ENCODE measurements at places on chromosomes 12 and 14.

- no peak for DNase-seq
Observed at GRCh38 chr12:28961948-28962384, 187.1 kb upstream of the FAR2 start.

GRCh38 chr12:50615907-50616296 lies 111.1 kb downstream of the DIP2B start:
- DNase-seq, result no peak

DNA sequence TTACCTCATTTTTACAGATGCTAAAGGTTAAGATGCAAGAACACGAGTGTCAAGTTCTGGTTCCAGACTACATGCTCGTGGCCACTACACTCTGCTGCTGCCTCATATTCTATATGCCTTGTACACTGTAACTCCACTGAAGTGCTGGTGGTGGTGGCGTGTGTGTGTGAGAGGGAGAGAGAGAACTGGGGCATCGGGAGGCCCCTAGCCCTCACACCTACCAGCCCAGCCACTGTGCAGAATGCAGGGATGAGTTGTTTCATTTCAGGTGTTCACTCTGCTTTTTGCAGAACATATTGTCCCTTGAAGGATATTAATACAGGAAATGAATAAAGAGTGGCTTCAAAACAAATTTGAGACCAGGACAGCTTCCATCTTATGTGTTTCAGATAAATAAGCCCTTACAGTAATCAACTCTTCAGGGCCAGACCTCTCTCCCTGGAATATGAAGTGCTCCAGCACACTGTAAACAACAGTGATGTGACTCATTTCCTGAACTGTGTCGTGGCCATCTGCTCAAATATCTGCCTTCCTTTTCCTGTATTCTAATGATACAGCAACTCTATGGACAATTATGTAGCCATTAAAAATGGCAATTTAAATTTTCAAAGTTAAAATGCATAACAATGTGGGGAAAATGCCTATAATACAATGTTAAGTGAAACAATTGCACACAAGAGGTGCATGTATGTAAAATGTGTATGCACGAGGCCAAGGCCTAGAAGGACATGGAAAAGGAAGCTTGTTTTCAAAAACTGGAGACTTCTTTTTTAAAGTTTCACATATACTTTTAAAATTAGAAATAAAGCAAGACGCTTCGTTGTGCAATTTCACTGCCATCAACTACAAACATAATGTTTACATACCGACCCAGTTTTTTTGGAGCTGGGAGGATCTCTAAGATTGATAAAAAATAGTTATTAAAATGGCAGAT lies 215.4 kb downstream of the PELI2 start:
- no peak for DNase-seq

GRCh38 chr12:124543052-124543589 lies 24.3 kb downstream of the NCOR2 start:
- no peak for DNase-seq

GRCh38 chr14:27929797-27930347 lies 836.7 kb upstream of the FOXG1 start:
- DNase-seq, result no peak

DNA sequence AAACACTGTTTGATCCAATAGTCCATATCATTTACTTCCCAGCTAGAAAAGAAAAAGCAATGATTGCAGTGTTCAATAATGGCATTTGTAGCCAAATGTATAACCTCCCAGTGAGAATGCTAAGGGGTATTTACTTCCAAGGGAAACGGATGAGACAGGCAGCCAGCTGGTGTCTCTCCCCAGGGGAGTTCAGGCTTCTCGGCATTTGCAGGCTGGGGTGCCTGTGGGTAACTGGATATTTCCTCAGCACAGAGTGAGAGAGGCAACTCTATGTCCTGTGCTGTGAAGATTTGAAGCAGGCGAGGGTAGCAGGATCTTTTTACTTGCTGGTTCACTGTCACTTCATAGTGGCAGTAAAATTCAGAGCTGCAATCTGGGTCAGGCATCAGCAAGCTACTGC lies 1455.6 kb upstream of the TMEM132C start:
- no peak for DNase-seq

- no peak for DNase-seq
Observed at GRCh38 chr12:4556735-4557530, 5.1 kb upstream of the DYRK4 start.

DNA sequence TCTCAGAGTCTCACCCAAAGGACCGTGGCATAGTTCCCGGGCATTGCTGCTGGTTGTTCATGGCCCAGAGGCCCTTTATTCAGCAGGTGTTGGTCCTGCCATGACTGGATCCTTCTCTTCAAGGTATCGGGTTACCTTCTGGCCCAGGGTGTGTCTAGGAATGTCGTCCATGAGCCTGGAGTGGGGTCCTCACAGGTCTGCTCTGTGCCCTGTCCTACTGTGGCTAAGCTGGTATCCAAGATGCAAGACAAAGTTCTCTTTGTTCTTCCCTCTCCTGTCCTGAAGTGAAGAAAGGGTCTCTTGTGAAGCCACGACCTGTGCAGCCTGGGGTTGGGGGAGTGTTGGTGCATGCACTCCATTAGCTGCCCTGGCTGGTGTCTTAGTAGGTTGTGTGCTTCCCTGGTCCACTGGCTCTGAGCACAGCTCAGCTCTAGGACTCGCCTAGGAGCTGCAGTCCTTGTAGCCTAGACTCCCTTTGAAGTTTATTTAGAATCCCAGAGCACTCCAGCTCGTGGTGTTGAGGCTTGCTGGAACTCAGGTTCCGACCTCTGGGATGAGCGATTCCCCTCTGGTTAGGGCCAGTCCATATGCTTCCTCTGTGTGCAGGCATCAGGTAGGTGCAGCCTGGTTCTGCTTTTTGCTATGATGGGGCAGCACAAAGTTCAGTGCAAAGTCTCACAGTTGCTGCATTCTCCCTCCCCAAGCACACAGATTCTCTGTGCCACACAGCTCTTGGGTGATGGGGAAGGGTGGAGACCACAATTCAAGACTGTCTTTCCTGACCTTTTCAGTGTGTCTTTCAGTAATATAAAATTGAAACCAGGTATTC lies 117.4 kb downstream of the NUBPL start:
- DNase-seq, result no peak

DNA sequence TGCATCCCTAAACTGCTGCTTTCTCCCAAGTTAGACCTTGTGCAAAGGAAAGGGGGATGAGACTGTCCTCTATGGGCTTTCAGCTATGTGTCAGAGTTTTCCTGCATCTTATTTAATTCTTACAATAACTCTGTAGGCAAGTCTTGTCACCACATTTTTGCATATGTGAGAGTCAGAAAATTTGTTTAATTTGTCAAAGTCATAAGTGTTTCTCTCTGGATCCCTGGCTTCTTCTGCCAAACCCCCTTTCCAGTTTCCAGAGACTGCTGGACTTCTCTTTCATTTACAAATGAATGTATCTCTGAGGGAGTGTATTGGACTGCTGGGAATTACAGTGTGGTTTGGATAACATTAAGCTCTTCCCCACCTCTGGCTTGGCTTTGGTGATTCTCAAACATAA lies 877.6 kb upstream of the SEL1L start:
- DNase-seq, result no peak

DNA sequence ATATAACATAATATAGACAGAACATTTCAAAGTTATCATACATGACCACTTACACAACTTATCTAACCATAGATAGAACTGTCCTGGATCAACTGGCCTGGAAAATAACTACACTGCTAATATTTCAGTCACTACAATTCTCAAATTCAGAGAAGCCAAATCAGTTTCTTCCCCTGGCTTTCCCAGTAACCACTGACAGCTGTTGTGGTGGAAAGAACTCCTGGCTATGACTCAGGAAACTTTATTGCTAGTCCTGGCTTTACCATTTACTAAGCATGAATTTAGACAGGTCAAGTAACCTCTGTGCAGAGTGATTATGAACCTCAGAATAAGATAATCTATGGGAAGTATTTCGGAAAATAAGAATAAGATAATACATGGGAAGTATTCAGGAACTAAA lies 244.9 kb upstream of the DIO2 start:
- no peak for DNase-seq

- DNase-seq, result no peak
Observed at GRCh38 chr14:33184587-33184986, 245.9 kb downstream of the NPAS3 start.

- DNase-seq, result no peak
Observed at GRCh38 chr12:31353750-31354708, 28.1 kb upstream of the SINHCAF start.

DNA sequence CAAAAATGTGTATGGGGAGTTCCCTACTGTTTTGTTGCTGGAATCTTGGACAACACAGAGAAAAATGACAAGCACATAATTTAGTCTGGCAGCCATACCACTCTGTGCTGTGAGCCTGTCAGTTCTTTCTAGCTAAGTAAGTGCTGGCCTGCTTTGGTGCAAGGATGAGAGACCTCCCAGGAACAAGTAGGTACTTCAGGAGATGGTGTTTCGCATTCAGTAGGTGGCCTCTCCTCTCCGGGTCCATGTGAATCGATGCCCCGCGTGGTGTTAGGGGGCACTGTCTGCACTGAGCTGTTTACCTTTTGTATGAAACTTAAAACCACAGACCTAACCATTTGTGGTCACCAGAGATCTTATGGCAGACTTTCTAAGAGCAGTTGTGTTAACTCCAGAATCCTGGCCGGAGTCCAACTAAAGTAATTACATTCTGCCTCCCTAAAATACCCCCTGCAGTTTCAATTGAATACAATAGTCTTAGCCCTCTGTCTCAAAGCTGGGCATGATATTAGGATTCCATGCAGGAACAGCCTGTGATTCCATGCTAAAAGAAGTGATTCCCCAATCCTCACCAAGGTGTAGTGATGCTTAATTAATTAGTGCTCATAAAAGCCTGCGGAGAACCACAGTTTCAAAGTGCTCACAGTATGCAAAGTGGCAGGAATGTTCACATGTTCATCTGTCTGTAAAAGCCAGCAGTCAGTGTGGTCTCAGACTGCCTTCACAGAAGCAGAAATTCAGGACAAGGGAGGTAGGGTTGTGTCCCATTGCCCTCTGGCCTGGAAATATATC lies 64.2 kb downstream of the LLPH start:
- no peak for DNase-seq

DNA sequence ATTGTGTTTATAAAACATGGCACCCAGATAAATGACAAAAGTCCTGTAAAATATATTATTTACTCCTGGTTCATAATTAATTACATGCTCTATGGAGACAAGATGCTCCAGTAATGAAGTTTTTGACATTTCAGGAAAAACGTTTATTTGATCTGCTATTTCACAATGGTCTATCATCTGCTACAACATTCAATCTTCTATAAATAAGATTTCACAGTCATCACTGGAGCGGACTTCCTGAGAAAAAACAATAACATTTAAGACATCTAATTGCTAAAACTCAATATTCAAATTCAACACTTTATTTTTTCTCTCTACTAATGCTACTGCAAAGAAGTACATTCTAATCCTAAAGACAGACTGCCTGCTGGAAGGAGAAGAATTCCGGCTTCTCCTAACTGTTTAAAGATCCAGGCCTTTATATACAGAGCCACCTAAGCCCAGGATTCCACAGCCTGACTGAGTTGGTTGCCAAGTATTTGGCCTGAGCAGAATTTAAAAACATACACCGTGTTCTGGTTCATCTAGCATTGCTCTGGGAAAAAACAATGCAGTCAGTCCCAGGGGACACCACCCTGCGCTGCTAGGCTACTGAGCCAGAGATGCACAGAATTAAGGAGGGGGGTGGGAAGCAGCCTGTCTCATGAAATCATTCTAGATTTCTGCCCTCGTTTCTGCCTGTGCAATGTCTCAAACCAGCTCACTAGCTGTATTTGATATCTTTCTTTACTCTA lies 58.0 kb downstream of the TMTC1 start:
- no peak for DNase-seq

- DNase-seq, result no peak
Observed at GRCh38 chr12:62345667-62346066, 85.5 kb downstream of the USP15 start.

DNA sequence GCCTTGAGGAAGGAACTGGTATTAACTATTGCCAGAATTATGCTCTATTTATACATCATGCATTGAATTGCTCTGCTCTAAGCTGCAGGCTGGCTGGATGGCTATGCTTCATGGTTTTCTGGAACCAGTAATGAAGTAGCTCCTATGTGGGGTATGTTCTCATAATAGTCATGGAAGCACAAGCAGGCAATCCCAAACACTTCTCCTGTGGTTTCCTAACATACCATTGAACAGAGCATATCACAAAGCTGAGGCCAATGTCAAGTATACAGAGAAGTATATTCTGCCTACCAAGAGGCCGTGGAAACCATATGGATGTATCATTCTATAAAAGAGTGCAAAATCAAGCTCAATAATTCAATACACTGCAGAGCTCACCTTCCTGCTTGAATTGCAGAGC lies 1752.4 kb upstream of the FLRT2 start:
- DNase-seq, result no peak

DNA sequence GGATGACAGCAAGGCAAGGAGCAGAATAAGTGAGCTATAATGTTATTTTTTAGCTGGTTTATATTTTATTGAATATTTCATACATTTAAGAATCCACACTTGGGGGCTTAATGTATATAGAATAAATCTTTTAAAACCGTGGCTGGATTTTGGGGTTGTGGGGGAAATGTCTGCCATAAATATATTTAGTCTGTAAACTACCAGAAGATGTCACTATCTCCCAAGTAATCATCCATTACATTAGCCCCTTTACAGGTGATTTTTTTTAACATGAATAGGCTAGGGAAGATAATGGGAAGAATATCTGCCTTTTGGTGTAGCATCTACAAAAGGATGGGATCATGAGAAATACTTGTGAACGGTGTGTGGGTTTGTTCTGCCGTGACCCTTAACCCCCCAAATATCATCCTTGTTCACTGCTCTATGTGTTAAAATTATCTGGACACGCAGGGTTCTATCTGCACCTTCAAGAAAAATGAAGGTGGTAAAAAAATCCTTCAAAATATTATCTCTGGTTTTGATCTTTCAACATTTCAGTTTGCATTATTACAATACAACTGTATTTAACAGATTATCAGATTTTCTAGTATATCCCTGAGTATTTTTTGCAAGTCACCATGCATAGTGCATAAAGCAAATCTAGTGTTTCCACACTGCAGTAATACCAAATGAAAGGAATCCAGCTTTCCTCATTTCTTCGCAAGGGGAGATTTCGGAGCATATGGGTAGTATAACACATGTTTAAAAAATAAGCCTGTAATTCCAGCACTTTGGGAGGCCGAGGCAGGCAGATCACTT lies 8.0 kb upstream of the SLC17A8 start:
- DNase-seq, result no peak

DNA sequence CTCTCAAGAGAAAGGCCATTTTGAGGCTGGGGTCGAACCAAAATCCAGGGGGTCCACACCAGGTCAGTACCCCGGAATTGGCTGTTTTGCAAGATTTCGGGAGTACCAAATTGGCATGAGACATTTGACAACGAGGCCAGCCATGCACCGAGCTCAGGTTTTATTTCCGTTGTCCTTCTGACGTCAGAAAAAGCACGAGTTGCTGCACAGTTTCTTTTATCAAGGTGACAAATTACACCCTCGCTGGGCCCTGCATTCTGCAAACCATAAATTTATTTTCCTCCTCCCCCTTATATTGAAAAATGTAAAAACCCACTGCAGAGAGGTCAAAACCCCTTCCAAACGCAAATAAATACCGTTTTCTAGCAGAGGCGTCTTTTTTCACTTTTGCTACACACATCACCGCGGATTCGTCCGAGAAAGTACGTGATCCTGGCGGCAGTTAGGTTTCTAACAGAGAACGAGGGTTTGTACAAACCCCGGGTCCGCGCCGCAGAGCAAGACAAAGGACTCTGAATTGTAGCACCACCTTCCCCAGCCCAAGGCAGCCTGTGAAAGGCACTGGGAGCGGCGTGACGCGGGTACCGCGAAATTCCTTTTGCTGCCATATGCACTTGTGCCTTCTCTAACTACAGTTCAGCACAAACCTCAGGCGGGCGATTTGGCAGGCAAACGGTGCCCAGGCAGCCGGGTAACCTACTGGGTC lies 1.8 kb downstream of the SLC38A1 start:
- DNase-seq, result peak; percentile 62

GRCh38 chr12:57342207-57342691 lies 88.6 kb downstream of the R3HDM2 start:
- no peak for DNase-seq
